Common myeloid progenitor, CD34-positive (primary cell): ENCODE measurements at places on chromosomes 13 and 19.

DNA sequence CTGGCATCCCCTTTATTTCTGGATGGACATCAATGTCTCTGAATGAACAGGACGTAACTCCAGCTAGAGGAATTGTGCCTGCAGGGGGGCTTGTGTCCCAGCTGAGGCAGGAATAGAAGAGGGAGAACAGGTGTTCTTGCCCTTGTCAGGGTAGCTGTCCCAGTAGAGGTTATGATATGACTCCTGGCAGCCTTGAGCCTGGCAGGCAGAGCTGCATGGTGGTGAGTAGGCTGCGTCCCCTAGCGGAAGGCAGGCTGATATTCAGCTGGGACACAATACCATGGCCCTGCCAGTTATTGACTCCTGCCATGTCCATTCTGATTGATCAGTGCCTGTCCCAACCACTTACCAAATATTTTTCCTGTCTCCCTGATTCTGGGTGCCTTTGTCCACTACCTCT, 197.2 kb downstream of the RAP2A start:
- no peaks in the 10 kb centered on the region for H3K36me3 ChIP-seq
- H3K27ac ChIP-seq = no peak overlapping the region
- DNase-seq = no peak
- no peaks in the 10 kb centered on the region for H3K27me3 ChIP-seq

DNA sequence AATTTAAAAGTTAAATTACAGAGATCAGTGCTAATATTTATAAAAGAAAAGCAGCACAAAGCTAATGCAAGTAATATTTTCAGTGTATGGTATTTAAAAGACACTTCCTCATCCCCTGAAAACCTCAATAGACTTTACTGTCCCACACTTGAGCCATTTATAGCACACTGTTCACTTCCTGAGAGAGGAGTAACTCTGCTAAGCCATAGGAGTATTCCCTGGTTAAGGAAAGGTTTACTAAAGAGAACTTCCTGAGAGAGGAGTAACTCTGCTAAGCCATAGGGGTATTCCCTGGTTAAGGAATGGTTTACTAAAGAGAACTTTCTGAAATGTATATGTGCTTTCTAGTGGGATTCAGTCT, 159.4 kb downstream of the NHLRC3 start:
- H3K4me3 ChIP-seq = no peak overlapping the region
- no peaks in the 10 kb centered on the region for H3K27me3 ChIP-seq
- H3K36me3 ChIP-seq = no peaks in the 10 kb centered on the region
- no peaks in the 10 kb centered on the region for H3K4me1 ChIP-seq

GRCh38 chr13:112783135-112783977, 93.5 kb downstream of the ATP11A start:
- H3K36me3 ChIP-seq = peaks cover 2% of the 10 kb centered on the region
- H3K27me3 ChIP-seq = peaks cover 3% of the 10 kb centered on the region
- H3K27ac ChIP-seq = no peak overlapping the region
- peaks cover 19% of the 10 kb centered on the region for H3K4me1 ChIP-seq

DNA sequence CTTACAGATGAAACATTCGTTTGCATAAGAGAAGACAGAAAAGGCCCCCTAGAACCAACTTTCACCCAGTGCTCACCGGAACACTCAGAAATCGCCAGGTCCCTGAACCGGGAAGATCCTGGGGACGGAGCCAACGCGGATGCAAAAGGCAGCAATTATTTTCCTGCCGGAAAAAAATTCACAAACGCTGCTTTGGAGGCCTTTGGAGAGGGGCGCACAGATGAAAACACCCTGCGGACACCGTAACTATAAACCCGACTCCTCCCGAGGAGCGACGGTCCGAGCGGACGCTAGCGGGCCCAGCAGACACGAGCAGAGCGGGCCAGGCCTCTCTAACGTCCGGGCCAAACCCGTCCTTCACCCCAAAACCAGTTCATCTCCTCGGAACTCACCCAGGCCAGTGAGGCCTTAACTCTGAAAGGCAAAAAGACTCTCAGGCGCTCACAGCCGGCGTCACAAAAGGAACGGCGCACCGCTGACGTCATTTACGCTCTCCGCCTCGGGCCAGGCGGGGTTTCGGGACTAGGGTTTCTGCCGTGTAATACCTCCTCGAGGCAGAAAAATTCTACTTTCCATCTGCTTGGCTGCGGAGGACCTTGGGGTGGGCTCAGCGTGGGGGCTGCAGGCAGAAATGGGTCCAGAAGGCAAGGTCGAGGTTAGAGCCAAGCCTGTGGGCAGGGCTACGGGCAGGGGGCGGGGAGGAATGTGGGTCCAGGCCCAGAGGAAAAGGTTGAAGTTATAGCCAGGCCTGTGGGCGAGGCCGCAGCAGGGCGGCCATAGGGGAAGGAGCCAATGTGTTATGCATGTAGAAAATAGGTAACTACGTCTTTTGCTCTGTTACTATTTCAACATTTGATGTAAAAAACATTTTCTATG, at the start of gene ZNF426:
Gene ZNF426 (minus strand): TSS at position 463 of the 876 bp plus-strand sequence. CDS start 2,413 bp downstream, outside the sequence.
- H3K4me1 ChIP-seq = no peaks in the 10 kb centered on the region
- peak within 1 kb of the TSS; percentile 100 for H3K4me3 ChIP-seq
- peak within 1 kb of the TSS; percentile 97 for H3K27ac ChIP-seq
- peak; percentile 92 for DNase-seq
- peaks cover 34% of the 10 kb centered on the region for H3K36me3 ChIP-seq
- no peaks in the 10 kb centered on the region for H3K27me3 ChIP-seq

GRCh38 chr19:18097217-18097992, at the start of gene MAST3:
Gene MAST3 (plus strand): TSS chr19:18097778. CDS start chr19:18097793, 15 bp downstream.
- peak within 1 kb of the TSS; percentile 65 for H3K4me3 ChIP-seq
- H3K4me1 ChIP-seq = peaks cover 25% of the 10 kb centered on the region
- H3K36me3 ChIP-seq = no peaks in the 10 kb centered on the region
- no peak within 1 kb of the TSS for H3K27ac ChIP-seq
- peak; percentile 84 for DNase-seq

- no peak overlapping the region for H3K4me3 ChIP-seq
- H3K27ac ChIP-seq = no peak overlapping the region
- DNase-seq = no peak
- no peaks in the 10 kb centered on the region for H3K4me1 ChIP-seq
- H3K27me3 ChIP-seq = no peaks in the 10 kb centered on the region
Measured at GRCh38 chr13:23350009-23350408, 83.5 kb downstream of the SACS start.

DNA sequence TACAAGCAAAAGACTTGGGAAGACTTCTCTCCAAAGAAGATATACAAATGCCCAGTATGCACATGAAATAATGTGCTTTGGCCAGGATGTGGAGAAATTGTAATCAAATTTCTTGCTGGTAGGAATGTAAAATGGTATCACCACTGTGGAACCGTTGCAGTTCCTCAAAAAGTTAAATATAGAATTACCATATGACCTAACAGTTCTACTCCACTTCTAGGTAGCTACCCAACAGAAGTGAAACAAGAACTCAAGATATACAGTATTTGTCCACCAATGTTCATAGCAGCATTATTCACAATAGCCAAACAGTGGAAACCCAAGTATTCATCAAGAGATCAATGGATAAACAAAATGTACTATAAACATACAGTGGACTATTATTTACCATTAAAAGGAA, 95.0 kb upstream of the KLF5 start:
- H3K27ac ChIP-seq = no peak overlapping the region
- peaks cover 2% of the 10 kb centered on the region for H3K36me3 ChIP-seq
- H3K4me3 ChIP-seq = no peak overlapping the region

DNA sequence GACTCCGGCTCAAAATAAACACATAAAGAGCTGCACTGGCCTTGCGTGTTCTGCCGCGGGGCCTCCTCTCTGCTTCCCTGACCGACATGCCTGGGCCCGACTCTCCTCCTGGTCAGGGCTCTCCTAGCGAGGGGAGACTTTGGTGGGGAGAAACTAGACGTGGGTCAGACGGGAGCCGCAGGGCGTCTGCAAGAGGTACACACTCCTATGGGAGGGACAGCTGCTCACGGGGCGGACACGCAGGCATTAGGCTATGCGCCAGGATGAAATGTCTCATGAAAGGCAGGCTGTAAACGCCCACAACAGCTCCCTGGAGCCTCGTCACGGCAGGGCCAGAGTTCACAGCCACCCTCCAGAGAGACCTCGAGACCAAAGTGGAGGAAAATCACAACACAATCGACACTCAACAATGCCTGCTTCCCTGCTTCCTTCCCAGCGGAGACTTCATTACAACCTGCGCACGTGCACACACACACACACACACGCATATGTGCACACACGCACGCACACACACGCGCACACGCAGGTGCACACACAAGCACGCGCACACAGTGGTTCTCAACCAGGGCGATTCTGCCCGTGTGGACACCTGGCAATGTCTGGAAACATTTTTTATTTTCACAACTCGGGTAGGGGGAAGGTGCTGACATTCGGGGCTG, 5.8 kb downstream of the SLC39A3 start:
- H3K36me3 ChIP-seq = peaks cover 41% of the 10 kb centered on the region
- H3K27ac ChIP-seq = no peak overlapping the region
- no peak for DNase-seq
- peaks cover 22% of the 10 kb centered on the region for H3K4me1 ChIP-seq

DNA sequence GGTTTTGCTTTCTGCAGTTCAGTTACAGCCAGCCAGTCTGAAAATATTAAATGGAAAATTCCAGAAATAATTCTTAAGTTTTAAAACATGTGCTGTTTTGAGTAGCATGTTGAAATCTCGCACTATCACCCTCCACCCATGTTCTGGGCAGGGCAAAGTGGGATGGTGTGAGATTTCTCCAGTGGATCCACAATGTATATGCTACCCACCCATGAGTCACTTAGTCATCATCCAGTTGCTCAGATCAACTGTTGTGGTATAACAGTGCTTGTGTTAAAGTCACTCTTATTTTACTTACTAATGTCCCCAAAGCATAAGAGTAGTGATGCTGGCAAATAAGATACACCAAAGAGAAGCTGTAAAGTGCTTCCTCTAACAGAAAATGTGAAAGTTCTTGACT, 56.4 kb downstream of the CYSLTR2 start:
- no peak overlapping the region for H3K4me3 ChIP-seq
- H3K36me3 ChIP-seq = no peaks in the 10 kb centered on the region
- H3K27me3 ChIP-seq = no peaks in the 10 kb centered on the region

GRCh38 chr19:8988204-8988603, 22.0 kb downstream of the MUC16 start:
- no peaks in the 10 kb centered on the region for H3K4me1 ChIP-seq
- peak; percentile 35 for DNase-seq
- no peaks in the 10 kb centered on the region for H3K36me3 ChIP-seq
- no peak overlapping the region for H3K4me3 ChIP-seq

- H3K36me3 ChIP-seq = no peaks in the 10 kb centered on the region
- no peaks in the 10 kb centered on the region for H3K27me3 ChIP-seq
- no peak for DNase-seq
- H3K4me1 ChIP-seq = no peaks in the 10 kb centered on the region
- H3K27ac ChIP-seq = no peak overlapping the region
- H3K4me3 ChIP-seq = no peak overlapping the region
Measured at GRCh38 chr13:96684469-96684868, 309.8 kb downstream of the OXGR1 start.

- no peak for DNase-seq
- H3K4me1 ChIP-seq = no peaks in the 10 kb centered on the region
- no peak overlapping the region for H3K4me3 ChIP-seq
- no peak overlapping the region for H3K27ac ChIP-seq
- H3K27me3 ChIP-seq = peaks cover 4% of the 10 kb centered on the region
Measured at GRCh38 chr13:94917824-94918223, 205.5 kb upstream of the SOX21 start.

- peaks cover 35% of the 10 kb centered on the region for H3K27me3 ChIP-seq
- no peaks in the 10 kb centered on the region for H3K4me1 ChIP-seq
- no peak overlapping the region for H3K4me3 ChIP-seq
- H3K36me3 ChIP-seq = no peaks in the 10 kb centered on the region
- DNase-seq = no peak
- no peak overlapping the region for H3K27ac ChIP-seq
Measured at GRCh38 chr13:112452380-112453206, 76.4 kb downstream of the SPACA7 start.

DNA sequence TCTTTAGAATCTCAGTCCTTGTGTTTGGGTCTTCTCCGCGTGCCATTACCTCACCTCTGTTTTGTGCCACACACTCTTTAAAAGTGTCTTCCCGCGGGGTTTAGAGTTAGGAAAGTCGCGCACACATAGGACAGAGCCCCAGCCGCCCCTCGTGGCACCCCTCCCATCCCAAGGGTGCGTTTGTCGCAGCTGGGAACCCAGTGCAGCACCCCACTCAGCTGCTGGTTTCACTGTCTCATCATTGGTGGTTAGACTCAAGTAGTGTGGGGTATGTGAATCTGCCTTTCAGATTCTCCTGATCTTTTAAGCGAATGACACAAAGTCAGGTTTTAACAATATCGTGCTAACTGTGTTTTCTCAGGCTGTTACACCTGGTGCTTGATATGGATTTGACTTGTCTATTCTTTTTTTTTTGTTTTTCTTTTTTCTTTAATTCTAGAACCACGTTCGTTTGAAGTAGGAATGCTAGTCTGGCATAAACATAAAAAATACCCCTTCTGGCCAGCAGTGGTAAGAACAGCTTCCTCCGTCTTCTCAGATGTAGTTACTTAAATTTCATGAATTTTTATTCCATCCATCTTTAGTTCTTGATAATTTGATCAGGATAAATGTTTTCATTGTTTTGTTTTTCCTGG, 19.5 kb upstream of the NDUFS7 start:
- H3K27ac ChIP-seq = peak overlapping the region; percentile 55
- no peak overlapping the region for H3K4me3 ChIP-seq
- peaks cover 65% of the 10 kb centered on the region for H3K4me1 ChIP-seq

DNA sequence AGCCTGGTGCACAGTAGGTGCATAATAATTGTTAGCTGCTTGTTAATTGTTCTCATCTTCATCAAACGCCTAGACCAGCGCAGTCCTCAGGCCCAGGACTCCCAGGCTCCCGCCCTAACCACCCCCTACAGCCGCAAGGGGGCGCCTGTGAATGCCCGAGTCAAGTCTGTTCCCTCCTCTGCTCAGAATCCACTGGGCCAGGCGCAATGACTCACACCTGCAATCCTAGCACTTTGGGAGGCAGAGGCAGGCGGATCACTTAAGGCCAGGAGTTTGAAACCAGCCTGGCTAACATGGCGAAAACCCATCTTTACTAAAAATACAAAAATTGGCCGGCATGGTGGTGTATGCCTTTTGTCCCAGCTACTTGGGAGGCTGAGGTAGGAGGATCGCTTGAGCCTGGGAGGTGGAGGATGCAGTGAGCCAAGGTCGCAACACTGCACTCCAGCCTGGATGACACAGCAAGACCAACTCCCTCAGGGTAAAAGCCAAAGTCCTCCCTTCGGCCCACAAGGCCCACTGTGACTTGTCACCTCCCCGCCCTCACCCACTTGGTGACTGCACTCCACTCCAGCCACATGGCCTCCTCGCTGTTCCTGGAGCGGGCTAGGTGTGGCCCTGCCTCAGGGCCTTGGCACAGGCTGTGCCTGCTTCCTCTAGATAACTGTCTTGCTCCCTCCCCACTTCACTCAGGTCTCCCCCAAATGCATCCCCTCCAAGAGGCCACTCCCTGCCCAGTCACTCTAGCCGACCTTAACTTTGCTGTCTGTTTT, 9.1 kb downstream of the ZNF653 start:
- peak; percentile 66 for DNase-seq
- no peaks in the 10 kb centered on the region for H3K27me3 ChIP-seq
- no peak overlapping the region for H3K27ac ChIP-seq
- peaks cover 16% of the 10 kb centered on the region for H3K36me3 ChIP-seq
- no peaks in the 10 kb centered on the region for H3K4me1 ChIP-seq

GRCh38 chr13:51937320-51938290, 73.6 kb downstream of the ATP7B start:
- no peak overlapping the region for H3K27ac ChIP-seq
- H3K4me3 ChIP-seq = no peak overlapping the region
- H3K4me1 ChIP-seq = no peaks in the 10 kb centered on the region
- no peaks in the 10 kb centered on the region for H3K36me3 ChIP-seq
- no peaks in the 10 kb centered on the region for H3K27me3 ChIP-seq

GRCh38 chr13:90995614-90996013, 351.9 kb upstream of the MIR17HG start:
- H3K27me3 ChIP-seq = no peaks in the 10 kb centered on the region
